ENCODE measurements at places on chromosomes 5 and 9.

DNA sequence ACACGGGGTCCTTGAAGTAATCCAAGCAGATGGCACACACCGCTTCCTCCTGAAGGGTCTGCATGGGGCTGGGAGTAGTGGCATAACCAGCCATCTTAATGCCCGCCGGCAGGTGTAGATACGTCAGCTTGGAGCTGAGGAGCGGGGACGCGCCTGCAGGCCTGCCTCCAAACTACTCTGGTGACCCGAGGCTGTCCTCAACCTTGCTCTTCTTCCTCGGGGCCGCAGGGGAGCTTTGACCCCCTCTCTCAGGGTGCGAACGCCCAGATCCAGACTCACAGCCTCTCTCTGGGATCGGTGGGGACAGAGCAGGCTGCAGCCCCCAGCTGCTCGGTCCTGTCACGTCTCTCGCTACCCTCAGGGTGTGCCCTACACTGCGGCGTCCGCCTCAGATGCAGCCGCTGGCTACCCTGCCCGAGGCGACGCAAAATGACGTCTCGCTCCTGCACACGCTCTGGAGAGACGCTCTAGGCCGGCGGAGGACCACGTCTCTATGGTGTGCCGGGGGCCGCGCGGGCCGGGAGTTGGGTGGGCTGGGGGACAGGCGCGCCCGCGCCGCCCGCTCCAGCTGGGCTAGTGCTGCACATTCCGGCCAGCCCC, at the start of gene TRIM52:
TRIM52 (minus strand) TSS at position 424 of the 600 bp plus-strand sequence; CDS start at position 94, 330 bp downstream.
- peak; percentile 87 for DNase-seq

DNA sequence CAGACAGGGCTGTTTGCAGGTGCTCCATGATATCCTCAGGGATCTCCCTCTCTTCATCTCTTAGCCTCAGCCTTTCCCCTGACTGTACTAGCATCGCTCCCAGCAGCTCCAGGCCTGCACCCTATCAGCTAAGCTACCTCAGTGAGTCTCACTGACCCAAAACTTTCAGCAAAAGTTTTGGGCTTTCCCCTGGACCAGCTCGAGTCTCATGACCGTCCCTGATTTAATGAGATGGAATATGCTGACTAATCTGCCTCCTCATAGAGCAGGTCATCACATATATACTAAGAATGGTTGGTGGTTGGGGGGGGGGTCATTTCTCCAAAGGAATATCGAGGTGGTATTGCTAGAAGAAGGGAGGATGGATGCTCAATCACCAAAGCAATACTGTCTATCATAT, 151.5 kb downstream of the NR3C1 start:
- DNase-seq: no peak

DNA sequence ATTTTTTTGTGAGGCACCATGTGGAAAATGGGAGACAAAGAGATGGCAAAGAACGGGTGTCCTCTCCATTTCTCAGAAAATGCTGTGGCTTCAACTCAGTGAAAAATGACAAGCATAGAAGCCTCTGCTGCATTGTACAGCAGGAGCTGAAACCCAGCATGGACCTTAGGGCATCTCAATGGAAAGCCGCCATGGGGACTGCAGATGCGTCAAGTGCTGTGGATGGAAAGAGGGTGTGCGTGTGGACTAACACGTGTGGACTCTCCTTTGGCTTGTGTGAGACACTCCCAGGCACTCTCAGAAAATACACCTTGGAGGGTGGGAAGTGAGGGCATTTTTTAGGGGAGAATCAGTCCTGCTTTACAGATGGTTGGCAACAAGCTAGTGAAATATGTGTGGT, 2.2 kb upstream of the GLRX start:
- no peak for DNase-seq

- DNase-seq: no peak
These were observed 43.2 kb downstream of the PSMB7 start for GRCh38 chr9:124372038-124372437.

DNA sequence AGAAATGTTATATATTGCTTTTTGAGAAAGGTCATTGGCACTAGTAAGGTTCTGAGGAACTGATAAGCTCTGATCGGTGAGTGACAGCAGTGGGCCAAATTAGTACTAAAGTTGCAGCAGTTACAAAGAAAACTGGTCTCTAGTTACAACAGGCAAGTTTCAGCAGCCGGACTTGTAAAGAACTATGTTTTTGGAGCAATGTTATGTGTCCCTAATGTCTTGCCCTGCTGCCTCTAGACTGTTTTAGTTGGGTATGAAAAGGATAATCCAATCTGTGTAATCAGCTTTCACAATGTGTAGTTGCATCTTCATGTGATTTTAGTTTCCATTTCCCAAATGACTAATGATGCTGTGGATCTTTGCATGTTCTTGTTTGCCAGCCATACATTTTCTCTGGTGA, 113.5 kb downstream of the CAMK4 start:
- DNase-seq: no peak

GRCh38 chr5:107687937-107688336, 17.2 kb upstream of the EFNA5 start:
- DNase-seq: no peak

GRCh38 chr5:87541033-87541432, 128.3 kb upstream of the CCNH start:
- no peak for DNase-seq

- no peak for DNase-seq
These were observed 129.1 kb upstream of the MEF2C start for GRCh38 chr5:89011778-89012711.

DNA sequence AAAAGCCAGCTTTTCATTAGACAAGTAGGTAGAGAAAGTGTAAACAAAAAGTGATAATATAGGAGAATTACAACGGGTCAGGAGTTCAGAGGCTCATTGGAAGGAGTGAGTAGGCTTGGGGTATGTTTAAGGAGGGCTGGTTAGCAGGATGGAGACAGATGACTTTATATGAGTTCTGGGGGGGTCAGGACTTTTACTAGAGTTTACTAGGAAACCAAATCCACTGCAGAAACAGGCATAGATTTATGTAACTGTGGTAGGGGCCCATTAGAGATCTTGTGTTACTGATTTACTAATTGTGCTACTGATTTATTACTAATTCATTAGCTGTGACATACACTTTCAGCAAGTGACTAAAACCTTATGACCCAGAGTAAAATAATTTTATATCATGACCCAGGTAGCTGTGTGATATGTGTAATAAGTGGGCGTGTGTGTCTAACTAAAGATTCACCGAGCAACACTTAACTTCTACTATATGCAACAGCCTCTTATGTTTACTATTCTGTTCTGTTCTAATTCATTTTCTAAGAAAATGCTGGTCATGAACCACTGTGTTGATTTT, 73.5 kb downstream of the IQGAP2 start:
- no peak for DNase-seq

GRCh38 chr5:176466245-176466871, 18.2 kb downstream of the FAF2 start:
- no peak for DNase-seq

GRCh38 chr5:5572010-5572865, 149.8 kb downstream of the ICE1 start:
- no peak for DNase-seq

DNA sequence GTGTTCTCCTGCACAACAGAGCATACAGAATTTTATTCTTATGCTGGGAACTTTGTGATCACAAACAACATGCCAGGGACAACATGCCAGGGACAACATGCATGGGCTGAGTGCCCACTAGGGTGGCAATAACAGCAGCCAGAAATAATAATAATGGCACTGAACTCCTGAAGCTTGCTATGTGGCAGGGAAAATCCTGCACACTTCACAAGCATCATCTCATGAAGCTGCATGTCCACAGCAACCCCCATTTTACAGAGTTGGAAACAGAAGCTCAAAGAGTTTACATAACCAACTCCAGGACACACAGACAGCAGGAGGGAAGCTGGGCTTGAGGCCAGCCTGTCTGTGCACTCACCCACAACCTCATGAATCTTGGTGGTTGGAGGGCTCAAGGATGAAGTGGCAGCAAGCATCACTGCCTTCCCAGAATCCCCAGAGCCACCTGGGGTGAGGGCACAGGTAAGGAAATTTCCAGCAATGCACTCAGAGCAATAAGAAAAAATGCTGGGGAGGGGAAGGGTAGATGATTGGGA, 111.4 kb downstream of the GABBR2 start:
- DNase-seq: no peak

DNA sequence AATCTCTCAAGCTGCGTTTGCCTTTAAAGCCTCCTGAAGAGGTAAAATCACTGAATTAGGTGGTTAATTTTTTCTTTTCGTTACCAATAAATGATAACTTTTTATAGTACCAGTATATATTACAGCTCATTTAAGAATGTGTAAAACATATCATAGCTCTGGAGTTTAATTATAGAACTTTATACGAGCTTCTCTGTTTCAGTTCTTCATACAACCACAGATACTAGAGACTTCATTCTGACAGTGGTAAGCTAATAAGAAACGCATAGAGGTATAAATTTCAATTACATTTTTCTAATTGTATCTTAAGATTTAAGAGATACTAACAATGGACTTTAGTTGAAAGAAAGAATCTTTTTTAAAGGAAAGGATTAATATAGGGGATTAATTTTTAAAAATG, 73.9 kb downstream of the PBX3 start:
- no peak for DNase-seq

DNA sequence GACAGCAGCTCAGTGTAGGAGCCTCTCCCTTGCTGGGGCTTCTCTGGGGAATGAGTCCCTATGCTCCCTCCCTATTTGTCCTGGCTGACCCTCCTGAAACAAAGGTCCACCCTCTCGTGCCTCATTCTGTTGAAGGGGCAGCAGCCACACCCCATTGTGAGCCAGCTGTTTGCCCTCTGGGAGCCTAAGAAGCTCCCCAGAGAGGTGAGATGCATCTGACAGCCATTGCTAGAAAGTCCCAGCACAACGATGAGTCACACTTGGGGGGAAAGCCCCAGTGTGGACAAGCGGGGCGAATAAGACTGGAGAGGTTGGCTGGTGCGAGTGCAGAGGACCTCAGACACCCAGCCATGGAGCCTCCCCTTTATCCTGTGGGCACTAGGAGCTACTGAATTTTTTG, 101.4 kb downstream of the PPARGC1B start:
- DNase-seq: no peak

DNA sequence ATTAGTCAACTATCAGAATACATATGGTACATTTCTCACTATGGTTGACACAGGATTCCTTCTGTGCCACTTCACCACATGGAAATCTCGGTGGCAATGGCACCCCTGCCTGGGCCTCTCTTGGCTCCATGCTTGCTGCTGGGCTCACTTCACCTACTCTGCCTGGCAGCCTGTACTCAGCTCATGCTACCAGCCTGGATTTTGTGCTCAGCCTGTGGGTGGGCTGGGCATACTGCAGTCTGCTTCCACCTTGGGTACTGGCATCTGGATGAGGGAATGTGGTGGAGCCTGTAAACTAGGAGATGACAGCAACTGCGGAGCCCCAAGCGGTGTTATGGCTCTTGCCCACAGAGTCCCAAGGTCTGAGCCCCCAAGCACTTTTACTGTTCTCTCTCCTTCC, 604.1 kb downstream of the MTRR start:
- DNase-seq: no peak

DNA sequence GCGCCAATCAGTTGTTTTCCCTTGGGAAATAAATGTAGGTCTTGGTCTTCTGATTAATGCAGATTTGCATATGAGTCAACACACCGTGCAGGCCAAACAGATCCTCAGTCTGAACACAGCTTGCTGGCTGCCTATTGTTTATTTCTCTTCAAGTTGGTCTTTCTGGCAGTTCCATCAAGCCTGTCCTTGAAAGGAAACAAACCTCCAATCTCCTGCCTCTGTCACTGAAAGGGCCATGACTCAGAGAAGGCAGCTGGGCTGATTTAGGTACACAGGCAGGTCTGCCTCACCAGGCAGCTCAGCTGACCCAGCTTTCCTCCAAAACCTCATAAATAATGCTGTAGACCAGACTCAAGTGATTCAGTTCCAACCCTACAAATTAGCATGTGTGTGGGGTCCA, 175.9 kb downstream of the MAN2A1 start:
- DNase-seq: no peak

DNA sequence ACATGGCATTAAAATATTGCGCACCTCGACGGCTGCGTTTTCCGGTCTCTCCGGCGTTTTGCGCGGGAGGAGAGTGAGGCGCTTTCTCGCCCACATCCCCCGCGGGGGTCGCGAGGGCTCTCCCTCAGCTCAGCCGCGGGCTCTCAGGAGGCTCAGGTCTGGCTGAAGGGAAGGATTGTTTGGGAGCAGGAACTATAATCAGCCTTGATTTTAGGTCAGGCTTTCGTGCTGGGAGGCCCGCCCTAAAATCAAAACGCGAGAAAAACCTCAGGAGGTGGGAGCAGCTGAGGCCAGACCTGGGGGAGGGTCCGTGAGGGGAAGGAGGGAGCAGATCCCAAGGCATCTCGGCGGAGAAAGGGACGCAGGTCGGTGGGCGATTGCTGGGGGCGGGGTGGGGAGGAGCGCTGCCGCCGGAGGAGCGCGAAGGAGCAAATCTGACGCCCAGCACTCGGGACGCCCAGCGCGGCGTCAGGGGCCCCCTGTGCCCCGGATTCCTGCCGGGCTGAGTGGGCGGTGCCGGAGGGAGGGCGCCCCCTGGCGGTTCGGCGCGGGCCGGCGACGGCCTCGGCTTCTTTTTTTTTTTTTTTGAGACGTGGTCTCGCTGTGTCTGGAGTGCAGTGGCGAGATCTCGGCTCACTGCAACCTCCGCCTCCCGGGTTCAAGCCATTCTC, 18.7 kb upstream of the RNF130 start:
- DNase-seq: no peak

DNA sequence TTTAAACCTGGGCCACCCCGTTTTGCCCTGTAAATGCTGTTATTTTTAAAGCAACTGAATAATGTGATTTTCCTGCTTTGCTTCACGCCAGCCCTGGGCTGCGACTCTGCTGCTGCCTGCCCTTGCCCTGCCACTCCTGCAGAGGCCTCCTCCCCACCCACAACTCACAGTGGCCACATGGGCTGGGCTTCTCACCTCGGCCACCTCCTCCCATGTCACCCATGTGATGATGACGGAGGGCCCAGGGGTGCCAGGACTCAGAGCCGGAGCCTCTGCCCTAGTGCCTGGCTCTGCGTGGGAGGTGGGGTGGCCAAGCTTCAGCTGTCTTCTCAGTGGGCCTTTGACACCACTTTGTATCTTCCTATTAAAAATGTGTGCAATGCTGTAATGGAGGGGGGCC, 48.1 kb upstream of the NKD2 start:
- DNase-seq: no peak

DNA sequence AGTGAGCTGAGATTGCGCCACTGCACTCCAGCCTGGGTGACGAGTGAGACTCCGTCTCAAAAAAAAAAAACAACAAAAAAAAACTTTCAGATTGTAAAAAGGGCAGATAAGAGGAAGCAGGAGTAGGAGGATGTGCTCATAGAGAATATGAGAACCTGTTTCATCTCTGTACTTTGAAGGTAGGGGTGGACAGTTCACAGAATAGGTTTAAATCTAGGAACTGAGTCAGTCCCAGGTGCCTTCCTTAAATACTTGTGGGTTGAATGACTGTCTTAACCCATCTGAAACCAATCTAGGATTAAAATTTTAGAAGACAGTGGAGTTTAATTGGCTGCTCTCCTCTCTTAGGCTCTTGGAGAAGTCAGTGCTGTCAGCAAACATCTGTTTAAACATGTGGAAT, 12.4 kb downstream of the POLK start:
- no peak for DNase-seq

DNA sequence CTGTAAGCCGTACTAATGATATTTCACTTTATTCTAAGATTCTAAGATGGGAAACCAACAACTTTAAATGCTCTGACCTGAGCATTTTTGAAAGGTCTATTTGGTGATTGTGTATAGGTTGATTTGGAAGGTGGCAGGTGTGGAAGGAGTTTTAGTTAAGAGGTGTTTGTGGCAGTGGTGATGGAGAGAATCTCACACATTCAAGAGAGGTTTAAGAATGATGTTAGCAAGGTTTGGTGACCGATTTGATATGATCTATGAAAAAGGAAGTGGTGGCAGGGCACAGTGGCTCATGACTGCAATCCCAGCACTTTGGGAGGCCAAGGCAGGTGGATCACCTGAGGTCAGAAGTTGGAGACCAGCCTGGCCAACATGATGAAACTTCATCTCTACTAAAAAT, 319.2 kb upstream of the CD180 start:
- DNase-seq: no peak
